ENCODE measurements at places on chromosomes 6 and 20. TPM values are rescaled to one million over a fixed set of nuclear protein-coding genes. Genes with fewer than 3 reads are reported as not detected.

DNA sequence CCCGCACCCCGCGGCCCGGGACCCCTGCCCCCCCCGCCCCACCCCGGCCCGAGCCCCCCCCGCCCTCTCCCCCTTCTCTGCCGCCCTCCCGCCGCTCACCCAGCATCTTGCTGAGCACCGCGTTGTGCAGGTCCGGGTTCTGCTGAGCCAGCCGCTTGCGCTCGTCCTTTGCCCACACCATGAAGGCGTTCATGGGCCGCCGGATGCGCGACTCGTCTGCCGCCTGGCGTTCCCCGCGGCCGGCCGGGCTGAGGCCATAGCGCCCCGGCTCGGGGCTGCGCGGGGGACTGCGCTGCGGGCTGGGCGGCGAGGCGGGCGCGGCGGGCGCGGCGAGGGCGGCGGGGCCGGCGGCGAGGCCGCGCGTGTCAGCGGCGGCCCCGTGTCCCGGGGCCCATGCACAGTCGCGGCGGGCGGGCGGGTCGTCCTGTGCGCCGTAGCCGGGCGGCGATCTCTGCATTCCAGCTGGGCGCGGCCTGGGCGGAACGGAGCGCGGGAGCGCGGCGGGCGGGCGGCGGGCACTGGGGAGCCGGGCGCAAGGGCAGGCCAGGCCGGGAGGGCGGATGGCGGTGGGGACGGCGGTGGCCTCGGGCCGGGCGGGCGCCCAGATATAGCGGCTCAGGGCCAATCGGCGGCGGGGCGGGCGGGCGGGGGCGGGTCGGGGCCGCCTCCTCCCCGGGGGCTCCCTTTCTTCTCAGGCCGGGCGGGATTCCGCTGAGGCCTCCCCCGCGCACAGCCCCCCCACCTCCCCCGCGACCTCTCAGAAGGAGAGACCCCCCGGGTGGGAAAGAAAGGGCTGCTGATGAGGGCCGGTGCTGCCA lies at the start of gene SOX18:
Gene SOX18 (minus strand): TSS at position 580 of the 818 bp plus-strand sequence. CDS start 123 bp downstream, at position 457.
- DNase-seq = peak; percentile 69

DNA sequence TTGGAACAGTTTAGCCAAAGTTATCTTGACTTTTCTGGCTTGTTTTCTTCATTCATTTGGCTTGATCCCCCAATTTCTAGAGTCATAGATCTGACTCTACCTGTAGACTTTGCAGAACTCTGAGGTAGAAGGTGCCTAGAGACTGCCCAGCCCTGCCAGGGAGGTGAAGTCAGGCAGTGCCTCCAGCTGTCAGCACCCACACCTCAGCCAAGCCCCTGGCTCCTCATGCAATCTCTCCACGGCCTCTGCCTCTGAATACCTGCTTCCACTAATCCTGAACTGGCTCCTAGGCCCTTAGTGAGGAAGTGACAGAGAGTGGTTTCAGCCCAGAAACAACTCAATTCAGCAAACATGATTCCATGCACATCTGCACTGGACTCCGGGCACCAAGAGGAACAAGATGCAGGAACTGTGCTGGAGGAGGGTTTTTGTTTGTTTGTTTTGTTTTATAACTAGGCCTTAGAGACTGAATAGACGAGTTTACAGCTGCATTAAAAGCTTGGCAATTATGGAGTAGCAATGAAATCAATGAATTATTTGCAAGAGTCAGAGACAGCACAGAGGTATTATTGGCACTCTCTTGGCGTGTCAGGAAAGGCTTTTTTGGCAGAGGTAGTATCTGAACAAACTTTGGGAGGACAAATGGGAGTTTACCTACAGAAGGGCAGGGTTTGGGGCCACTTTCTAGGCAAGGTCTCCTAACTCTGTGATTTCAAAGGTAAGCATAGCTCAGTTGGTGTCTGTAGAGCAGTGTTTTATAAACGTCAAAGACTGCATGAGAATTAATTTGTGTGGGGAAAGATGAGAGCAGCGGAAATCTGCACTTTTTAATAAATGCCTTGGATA lies 25.2 kb downstream of the TGM3 start:
- no peak for DNase-seq

DNA sequence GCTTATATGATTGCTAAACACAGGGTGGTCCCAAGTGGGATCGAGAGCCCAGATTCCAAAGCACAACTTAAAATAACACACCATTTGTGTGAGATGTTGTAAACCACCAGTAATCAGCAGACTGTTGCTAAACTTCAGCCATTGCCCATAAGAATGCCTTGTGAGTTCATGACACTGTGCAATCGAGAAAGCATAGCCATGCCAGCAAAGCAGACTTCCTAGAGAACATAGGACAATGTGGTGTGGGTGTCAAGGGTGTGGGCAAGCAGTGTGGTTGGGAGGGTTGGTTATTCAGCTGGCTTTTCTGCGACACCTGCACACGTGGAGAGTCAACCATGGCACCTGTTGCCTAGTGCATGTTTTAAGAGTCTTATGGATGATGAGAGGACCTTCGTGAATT lies 16.1 kb upstream of the CALHM6 start:
- no peak for DNase-seq

DNA sequence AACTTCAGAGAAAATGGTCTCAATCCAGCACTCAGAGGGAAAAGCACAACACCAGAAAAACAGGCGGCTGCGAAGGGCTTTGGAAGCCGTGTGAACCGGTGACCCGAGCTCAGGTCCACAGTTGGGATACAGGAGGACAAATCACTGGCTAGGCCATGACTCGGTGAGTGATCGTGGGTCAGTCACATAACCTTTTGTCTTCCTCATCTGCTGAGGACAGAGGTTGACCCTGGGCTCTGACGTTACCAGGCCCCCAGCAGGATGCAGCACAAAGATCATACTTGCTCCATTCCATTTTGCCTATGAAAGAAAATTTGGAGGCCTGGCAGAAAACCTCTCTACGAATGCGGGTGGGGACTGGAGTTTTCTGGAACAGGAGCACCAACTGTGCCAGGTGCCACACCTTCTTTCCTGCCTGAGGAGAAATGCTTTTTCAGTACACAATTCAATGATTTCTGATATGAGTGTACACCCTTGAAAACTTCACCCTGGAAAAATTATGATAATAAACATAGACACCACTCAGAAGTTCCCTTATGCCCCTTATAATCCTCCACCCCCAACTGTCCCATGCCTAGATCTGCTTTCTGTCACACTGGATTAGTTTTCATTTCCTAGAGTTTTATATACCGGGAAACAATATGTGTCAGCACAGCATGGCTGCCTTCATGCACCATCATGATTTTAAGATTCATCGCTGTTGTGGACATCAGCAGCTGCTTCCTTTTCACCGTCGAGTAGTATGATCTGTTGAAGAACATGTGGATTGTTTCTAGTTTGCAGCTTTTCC lies 85.3 kb upstream of the RALGAPA2 start:
- no peak for DNase-seq

FERMT1 gene
- total RNA-seq = 5.7 TPM

TM9SF4 gene
- 17.9 TPM for total RNA-seq

SEMG1 gene
- not detected for total RNA-seq

LATS1 gene
- 15.0 TPM for total RNA-seq
